ENCODE measurements at places on chromosomes 4 and X.
A peak's percentile ranks its signal among the peaks of the same experiment; 100 is the strongest.

DNA sequence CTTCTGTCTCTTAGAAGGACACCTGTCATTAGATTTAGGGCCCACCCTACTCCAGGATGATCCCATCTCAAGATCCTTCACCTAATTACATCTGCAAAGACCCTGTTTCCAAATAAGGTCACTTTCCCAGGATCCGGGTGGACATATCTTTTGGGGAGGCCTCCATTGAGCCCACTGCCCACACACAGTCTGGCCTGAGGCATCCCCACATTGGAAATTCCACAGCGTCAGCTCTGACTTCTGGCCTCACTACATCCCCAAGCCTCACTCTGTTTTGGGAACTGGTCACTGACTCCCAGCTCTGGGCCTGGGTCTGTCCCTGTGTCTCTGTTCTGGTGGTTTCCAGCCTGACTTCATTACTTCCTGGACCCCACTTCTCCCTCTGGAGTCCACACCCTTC is 285.5 kb downstream of the CRLF2 start:
- no peaks in the 10 kb centered on the region for H3K4me1 ChIP-seq
- H3K27me3 ChIP-seq, result peaks cover 4% of the 10 kb centered on the region
- H3K27ac ChIP-seq, result no peak overlapping the region
- H3K4me3 ChIP-seq, result no peak overlapping the region
- no peaks in the 10 kb centered on the region for H3K36me3 ChIP-seq

DNA sequence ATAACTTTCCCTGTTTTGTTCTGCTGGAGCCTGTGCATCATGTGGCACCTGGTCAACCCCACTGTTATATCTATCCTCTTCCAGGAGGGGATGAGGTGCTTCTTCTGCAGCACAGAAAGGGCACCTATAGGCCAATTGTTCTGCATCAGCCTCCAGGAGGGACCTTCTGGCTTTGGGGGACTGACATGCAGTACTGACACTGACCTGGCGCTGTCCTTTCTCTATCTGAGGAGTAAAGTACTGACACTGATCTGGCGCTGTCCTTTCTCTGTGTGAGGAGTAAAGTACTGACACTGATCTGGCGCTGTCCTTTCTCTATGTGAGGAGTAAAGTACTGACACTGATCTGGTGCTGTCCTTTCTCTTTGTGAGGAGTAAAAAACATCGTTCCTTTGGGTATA is 498.4 kb downstream of the PACRGL start:
- no peak for ATAC-seq
- no peak overlapping the region for H3K27ac ChIP-seq
- no peaks in the 10 kb centered on the region for H3K4me1 ChIP-seq
- no peaks in the 10 kb centered on the region for H3K27me3 ChIP-seq

DNA sequence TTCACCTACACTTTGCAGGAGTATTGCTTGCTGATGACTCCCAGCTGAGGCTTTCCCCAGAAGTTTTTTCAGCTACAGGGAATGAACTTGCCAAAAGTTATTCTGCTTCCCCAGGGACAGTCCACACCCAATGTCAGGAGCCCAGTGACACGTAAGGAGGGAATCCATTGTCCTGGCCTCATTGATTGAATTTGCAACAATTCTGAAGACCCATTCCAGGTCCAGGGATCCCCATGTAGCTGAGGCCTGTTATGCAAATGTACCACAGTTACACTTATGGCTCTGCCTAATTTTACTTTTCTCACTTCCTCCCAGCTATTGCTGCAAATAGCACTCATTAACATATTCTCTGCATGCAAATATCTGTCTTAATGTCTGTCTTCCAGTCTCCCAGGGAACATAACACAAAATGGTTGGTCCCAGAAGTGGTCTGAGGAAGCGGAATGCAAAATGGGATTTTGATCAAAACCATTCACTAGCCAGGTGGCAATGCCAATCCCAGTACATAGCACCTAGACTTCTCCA is 113.7 kb upstream of the ACTRT1 start:
- no peaks in the 10 kb centered on the region for H3K36me3 ChIP-seq
- no peaks in the 10 kb centered on the region for H3K27me3 ChIP-seq
- H3K27ac ChIP-seq, result no peak overlapping the region
- no peak for ATAC-seq
- H3K4me3 ChIP-seq, result no peak overlapping the region

- H3K36me3 ChIP-seq, result no peaks in the 10 kb centered on the region
- ATAC-seq, result no peak
- no peak overlapping the region for H3K4me3 ChIP-seq
- H3K4me1 ChIP-seq, result no peaks in the 10 kb centered on the region
- no peak overlapping the region for H3K27ac ChIP-seq
Observed at GRCh38 chrX:43720961-43721360, 64.9 kb downstream of the MAOA start.

DNA sequence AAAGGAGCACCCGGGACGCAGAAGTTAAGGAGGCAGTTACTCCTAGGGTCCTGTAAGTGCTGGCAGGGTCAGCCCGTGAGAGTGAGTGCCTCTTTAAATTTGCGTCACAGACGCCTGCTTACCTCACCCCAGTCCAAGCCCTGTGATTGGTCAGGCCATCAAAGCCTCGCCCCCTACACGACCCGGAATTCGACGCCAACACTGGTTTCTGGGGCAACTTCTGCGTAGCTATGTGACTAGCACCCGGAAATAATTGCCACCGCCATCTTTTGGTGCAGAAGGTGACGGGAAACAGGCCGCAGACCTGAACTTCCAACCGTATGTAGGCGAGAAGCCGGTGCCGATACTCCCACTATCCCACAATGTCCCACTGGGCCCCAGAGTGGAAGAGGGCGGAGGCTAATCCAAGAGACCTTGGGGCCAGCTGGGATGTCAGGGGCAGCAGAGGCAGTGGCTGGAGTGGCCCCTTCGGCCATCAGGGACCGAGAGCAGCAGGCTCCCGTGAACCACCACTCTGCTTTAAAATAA is at the start of gene DDX53:
Gene DDX53 (plus strand): TSS at position 265 of the 528 bp plus-strand sequence. CDS start 98 bp downstream, at position 363.
- no peak for ATAC-seq
- H3K27me3 ChIP-seq, result no peaks in the 10 kb centered on the region
- no peak within 1 kb of the TSS for H3K27ac ChIP-seq
- no peaks in the 10 kb centered on the region for H3K36me3 ChIP-seq

DNA sequence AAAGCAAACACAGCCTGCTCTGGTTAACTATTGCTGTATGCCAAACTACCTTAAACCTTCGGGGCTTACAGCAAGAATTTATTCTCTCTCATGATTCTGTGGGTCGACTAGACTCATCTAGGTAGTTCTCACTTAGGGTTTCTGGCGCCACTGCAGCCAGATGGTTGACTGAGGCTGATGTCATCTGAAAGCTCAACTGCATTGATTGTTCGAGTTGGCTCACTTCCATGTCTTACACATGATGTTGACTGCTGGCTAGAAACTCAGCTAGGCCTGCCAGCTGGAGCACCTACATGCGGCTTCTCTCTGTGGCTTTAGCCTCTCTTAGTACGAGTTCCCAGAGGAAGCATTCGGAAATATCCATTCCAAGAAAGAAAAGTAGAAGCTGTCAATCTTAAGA is 103.2 kb downstream of the SRPX start:
- ATAC-seq, result no peak
- no peak overlapping the region for H3K27ac ChIP-seq
- H3K4me3 ChIP-seq, result no peak overlapping the region
- H3K4me1 ChIP-seq, result no peaks in the 10 kb centered on the region
- H3K36me3 ChIP-seq, result no peaks in the 10 kb centered on the region

DNA sequence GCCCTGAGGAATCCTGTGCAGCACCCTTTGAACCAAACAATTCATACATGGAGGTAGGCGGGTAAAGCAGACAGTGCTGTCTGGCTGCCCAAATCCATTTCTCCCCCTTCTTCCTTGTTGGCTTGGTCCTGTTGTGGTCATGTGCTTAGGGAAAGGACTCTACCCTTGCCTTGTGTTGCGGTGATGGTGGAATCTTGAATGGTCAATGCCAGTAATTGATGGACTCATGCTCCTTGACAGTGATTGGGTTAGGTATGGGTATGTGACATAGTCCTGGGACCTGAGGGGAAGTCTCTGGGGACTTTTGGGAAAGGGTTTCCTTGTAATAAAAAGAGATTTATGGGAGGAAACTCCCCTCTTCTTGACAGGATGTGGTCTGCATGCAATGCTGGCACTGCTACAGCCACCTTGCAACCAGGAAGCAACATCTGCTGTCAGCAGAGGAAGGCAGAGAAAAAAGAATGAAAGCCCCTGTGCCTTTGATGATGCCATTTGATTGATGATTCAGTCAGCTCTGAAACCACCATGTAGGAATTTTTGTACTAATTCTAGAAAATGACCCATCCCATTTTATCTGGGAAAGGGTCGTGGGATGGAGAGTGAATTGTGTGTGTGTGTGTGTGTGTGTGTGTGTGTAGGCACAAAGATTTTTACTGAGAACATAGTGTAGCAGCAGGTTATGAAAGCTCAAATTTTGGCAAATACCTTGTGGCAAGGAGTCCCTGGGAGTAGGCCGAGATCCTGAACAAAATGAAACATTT is 30.0 kb upstream of the HUWE1 start:
- H3K4me1 ChIP-seq, result no peaks in the 10 kb centered on the region
- H3K27me3 ChIP-seq, result no peaks in the 10 kb centered on the region
- H3K27ac ChIP-seq, result no peak overlapping the region
- ATAC-seq, result no peak
- H3K4me3 ChIP-seq, result no peak overlapping the region
- no peaks in the 10 kb centered on the region for H3K36me3 ChIP-seq

DNA sequence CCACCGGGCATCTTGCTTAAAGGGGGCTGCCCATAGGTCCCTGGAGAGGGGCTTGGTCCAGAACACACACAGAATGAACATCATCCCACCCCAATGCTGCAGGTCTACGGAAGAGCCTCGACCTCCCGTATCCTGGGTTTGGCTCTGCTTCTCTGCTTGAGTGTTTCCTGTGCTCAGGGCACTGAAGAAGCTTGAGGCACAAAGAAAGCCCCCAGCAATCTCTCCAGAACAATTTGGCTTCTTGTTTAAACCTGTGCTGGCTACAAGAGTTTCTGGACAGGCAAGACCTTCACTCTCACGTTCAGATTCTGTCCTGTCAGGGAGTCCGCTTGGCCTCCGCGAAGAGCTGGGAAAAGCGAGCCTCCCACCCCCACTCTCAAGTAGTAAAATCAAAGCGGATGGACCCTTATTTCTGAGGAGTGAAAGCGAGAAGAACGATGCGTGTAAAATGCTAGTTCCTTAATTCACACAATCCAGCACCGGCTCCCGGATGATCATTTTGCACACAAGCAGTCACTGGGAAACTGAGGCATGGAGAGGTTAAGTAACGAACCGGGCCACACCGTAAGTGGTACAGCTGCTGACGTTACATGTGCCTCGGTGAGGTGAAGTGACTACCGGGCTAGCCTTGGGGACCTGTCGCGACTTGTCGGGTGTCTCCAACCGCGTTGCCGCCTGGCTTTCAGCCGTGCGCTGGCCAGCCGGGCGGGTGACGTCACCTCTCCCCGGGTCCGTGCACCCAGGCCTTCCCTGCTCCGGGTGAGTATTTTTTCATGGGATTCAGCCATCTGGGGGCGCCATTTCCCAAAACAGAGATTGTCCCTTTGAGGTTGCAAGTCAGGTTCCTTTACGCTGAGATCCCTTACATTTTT is 3.1 kb upstream of the SFRP2 start:
- peak overlapping the region; percentile 52 for H3K4me3 ChIP-seq
- ATAC-seq, result peak; percentile 50
- peaks cover 46% of the 10 kb centered on the region for H3K4me1 ChIP-seq
